ENCODE measurements at places on chromosomes 12 and 14. TPM values are rescaled to one million over a fixed set of nuclear protein-coding genes. Genes with fewer than 3 reads are reported as not detected.
A peak's percentile ranks its signal among the peaks of the same experiment; 100 is the strongest.

DNA sequence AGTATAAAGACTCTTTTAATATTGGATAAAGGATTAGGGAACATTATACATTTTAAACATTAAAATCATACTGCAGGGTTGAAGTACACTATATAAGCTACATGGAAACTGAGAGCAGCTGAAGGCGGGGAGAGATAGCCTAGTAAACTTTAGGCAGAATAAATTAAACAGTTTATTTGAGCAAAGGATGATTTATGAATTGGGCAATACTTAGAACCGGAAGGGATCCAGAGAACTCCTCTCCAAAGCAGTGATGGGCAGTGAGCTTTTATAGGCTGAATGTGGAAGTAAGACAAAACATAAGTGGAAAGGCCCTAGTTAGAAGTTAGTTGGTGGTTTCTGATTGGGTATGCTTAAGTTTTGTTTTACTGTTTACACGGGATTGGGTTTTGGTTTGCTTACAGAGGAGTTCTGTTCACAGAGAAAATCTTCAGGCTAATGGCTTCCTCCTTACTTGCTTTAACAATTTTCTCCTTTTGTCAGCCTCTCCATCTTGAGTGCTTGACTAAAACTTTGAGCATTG, 18.9 kb downstream of the LEMD3 start:
- no peak for DNase-seq

- DNase-seq = no peak
Measured at GRCh38 chr14:99741227-99741976, 51.8 kb upstream of the EML1 start.

DNA sequence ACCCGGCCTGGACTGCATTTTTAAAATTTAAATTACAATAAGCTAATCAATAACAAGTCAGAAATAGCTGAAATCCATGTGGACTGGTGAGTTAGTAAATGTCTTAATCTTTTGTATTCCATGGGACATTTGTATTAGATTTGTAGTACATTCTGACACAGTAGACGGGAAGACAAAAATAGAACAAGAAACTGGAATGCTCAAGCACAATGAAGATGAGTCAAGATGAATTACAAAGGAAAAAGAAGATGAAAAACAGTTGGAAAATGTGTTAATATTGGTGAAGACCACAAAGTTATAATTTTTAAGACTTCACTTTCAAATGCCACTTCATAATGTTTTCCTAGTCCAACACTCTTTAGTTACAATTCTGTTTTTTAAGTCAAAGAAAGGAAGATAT, 97.8 kb upstream of the FERMT2 start:
- DNase-seq = no peak

The KLRK1 gene
- total RNA-seq = 0.73 TPM

GRCh38 chr14:73467800-73468199, 9.5 kb upstream of the NUMB start:
- no peak for DNase-seq

The NEUROD4 gene
- total RNA-seq = 9.9 TPM

The SERPINA4 gene
- not detected for total RNA-seq

- peak; percentile 17 for DNase-seq
Measured at GRCh38 chr14:31510222-31510621, 22.4 kb upstream of the GPR33 start.

GRCh38 chr14:71621276-71621675, 311.0 kb upstream of the RGS6 start:
- no peak for DNase-seq

DNA sequence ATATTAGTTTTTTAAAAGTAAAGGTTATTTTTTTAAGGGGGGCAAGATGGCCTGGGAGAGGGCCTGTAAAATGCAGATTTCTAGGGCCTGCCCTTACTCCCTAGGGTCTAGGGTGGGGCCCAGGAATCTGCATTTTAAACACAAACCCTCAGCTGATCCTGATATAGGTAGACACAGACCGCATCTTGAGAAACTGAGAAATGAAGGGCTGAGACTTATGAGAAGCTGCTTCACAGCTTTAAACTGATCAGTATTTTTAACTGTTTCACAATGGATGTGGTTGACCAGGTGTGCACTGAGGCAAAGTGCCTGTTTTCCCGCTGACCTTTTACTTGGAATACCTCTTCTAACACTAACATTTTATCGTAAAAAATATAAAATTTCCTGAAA, 84.0 kb downstream of the CCDC88C start:
- no peak for DNase-seq

DNA sequence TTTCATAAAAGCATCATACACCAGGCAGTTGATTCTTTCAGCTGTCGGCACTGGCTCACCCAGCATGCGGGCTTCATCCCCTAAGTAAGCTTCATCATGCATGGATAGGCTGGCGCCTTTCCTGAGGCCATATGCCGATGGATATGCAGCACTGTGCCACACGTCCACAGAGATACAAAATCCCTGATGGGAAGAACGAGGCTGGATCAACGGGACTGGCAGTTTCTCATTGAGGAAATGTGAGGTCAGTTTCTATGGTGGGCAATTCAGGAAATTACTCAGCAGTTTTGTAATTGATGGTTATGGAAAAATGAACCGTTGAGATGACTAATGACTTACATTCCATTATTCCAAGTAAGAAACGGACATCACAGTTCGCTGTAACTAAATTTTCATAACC, 453.8 kb downstream of the TMEM121 start:
- DNase-seq = peak; percentile 70
